ENCODE measurements at places on chromosomes 1 and 21.

GRCh38 chr1:42423681-42424080, 32.1 kb downstream of the ZMYND12 start:
- DNase-seq, result no peak

GRCh38 chr1:89953131-89953626, 41.7 kb upstream of the ZNF326 start:
- no peak for DNase-seq

DNA sequence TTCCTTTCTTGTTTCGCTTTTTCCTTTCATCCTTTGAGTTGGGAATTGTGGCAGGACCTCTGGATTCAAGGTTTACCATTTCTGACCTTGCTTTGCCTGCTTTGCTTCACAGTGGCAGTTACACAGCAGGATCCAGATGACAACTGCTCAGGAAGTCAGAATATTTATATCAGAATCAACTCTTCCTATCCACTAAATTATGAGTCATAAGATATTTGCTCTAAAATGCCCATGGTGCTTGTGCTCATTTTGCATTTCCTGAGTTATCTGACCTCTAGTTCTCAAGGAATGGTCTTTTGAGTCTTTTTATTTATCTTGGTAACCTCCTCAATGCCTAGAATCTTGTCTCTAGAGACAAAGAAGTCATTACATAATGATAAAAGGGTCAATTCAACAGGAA, 290.8 kb downstream of the LRRC7 start:
- DNase-seq, result no peak

- DNase-seq, result no peak
Measured at GRCh38 chr1:70499695-70500094, 88.6 kb downstream of the CTH start.

GRCh38 chr1:84855168-84855567, 37.8 kb downstream of the LPAR3 start:
- no peak for DNase-seq

DNA sequence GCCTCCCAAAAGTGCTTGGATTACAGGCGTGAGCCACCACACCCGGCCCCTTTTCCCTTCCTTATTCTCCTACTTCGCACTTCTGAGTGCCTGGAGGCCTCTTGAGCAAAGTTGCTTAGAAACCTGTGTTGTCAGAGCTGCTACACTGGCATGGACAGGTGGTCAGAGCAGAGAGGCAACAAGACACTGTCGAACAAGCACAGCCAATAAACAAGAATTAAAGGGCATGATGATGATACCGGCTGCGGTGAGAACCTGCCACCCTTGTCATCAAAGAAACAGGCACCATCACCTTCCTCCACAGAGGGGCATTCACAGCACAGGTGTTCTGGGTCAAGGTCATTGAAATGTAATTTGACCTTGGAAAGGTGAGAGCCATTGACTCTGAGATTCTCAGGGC, 23.3 kb downstream of the STUM start:
- DNase-seq, result no peak

GRCh38 chr1:175841738-175842187, 98.4 kb upstream of the TNR start:
- no peak for DNase-seq

- no peak for DNase-seq
Measured at GRCh38 chr1:239892602-239893001, 199.1 kb upstream of the FMN2 start.

DNA sequence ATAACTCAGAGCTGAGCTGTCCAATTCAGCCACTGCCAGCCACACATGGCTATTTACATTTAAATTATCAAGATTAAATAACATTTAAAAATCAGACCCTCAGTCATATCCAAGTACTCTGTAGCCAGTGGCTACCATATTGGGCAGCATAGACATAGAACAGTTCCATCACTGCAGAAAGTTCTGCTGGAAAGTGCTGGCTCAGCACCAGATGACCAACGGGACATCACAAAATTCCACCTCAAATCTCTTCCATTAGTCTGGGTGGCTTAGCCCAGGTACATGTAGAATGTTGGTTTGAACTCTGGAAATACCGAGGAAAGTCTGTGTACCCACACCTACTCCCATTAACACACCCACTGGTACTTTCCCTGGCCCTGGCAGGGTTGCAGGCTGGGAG, 129.3 kb downstream of the ZSCAN20 start:
- DNase-seq, result no peak

DNA sequence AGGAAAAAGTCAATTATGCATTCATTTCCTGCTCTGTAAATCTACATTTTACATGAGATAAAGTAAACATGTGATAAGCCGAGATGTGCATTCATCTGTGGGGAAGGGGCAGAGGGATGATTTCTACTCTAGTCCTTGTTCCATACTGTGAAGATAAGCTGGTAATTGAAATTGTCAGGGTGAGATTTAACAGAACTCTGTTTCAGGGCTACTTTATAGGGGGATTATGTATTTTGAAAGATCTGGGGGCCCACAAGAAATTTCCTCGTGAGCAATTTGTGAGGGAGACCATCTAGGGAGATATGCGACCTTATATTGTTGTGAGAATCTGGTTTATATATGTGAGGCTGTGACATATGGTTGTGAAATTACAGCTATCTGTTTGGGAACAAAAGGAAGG, 73.1 kb upstream of the KCNK1 start:
- DNase-seq, result no peak

DNA sequence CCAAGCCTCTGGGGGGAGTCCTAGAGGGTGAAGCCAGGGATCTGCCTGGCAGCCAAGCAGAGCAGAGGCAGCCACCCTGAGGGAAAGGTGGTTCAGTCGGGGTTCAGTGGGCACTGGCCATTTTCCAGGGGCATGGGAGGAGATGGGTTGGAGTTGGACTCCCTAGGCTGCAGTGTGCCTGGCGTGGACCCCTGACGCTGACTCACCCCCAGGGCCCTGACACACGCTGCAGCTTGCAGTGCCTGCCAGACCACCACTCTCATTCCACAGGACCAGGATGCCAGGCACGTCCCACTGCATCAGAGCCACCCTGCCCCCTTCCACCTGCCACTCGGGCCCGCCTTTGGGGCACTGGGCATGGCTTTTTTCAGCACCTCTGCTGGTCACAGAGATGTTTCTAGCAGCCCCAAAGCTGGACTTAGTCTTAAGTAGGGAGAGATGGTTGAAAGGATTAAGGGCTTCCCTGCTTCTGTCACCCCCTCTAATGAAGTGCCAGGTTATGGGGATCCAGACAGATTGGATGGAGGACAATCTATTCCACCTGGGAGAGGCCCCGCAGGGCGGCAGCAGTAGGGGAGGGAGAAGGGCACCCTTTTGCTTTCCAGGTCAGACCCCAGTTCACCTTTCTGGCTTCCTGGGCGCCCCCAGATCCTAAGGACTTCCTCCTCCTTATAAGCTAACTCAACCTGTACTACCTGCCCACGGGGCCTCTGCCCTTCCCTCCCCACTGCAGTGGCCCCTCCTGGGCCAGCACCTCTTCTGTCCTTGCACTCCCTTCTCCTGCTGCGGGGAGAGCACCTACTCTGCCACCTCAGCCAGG, 1.6 kb downstream of the SYT2 start:
- no peak for DNase-seq

- DNase-seq, result no peak
Measured at GRCh38 chr1:111404588-111404987, 22.9 kb downstream of the OVGP1 start.

DNA sequence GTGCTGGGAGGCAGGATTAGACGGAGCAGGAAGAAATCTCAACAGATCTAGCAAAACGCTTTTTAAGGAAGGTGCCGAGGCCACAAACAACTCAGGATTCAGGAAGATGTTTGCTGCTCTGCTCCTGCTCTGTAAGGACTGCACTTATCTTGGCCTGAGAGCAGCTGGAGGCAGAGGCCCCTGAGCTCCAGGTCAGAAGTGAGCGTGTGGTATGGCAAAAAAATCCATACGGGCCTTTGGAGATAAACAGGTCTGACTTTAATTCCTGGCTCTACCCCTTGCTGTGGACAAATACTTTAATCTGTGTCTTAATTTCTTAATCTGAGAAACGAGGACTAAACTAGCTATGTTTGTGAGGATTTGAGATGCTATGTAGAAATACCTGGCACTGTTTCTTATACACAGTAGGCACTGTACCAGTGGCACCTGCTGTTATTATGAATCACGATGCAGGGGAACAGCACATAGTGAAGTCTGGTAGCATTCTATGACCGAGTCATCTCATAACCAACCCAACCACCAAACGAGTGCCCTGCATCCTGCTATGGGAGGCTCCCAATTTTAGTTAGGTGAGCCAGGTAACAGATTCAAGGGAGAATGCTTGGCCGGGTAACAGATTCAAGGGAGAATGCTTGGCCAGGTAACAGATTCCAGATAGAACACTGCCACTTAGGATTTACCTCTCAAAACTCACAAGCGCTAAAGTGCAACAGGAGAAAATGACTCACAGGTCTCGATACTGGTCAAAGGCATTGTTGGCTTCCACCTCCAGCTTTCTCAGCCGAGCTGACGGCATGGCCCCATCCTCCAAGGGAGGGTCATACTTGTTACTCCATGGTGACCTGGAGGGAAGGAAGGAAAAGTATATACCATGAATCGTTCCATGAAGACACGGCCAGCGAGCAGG, 65.9 kb downstream of the SLC66A1 start:
- no peak for DNase-seq

DNA sequence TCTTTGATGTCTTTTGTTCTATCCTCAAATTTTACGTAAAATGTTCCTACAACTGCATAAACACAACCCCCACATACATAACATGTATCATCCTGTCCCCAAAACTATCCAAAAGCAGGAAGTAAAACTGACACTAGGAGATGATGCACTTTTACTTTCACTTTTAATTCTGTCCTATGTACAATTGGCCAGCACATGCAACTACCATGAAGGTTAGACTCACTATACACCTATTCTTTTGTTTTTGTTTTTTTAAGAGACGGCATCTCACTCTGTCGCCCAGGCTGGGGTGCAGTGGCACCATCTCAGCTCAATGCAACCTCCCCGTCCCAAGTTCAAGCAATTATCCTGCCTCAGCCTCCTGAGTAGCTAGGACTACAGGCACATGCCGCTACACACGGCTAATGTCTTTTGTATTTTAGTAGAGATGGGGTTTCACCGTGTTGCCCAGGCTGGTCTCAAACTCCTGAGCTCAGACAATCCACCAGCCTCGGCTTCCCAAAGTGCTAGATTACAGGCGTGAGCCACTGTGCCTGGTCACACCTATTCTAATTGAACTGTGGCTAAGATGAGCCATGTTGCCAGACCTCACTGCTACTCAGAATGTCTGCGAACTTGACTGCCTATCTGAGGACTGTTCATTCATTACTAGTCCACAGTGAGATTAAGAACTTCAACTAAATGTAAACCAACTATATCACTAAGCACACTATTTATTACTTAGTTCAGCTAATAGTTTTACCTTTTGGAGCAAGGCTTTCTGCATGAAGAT, 48.0 kb downstream of the TOR3A start:
- no peak for DNase-seq

DNA sequence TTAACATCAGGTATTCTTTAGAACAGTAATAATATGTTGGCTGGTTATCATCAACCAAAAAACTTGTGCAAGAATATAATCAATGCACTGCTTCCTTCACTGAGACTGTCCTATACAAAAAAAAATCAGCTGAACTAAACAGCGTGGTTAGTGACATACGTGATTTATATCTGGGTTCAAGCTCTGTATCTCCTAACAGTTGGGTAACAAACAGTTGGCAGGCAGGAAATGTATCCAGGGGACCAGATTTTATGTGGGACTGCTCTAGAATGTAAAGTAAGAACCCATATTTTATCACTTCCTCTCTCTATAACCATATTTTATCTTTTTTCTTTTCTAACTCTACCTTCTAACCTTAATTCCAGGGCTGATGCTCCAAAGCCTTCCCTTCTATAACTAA, 8.0 kb downstream of the ACBD6 start:
- no peak for DNase-seq

GRCh38 chr1:222588135-222588534, 1.6 kb downstream of the TAF1A start:
- no peak for DNase-seq

DNA sequence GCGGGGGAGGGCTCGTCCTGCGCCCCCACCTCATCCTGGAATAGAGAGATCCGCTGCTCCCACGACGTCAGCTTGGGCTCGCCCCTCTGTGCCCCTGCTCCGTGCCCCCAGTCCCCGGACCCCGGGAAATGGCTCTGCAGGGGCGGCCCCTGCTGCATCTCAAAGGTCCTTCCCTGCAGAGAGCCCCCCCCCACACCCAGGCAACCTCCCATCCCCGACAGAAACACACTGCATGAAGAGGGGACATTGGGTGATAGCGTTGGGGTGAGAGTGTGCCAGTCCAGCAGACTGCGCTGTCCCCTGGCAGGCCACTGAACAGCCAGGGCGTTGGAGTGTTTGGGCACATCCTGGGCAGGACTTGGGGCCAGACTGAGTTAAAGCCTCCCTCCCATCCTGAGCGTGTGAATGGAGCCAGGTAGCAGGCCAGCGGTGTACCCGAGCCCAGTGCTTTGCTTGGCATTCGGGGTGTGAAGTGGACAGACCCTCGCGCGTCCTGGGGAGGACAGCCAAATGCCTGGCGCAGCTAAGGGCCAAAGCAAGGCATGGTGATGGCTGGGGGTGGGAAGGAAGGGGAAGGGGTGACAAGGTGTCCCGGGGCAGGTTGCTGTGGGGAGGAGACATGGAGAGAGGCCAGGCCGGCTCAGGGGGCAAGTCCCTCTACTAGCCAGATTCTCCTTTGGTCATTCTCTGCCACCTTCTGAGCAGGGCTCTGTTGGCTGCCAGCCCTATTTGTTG, 633 bp upstream of the ETNK2 start:
- DNase-seq, result no peak

- DNase-seq, result no peak
Measured at GRCh38 chr1:176009951-176010350, 197.1 kb downstream of the COP1 start.

DNA sequence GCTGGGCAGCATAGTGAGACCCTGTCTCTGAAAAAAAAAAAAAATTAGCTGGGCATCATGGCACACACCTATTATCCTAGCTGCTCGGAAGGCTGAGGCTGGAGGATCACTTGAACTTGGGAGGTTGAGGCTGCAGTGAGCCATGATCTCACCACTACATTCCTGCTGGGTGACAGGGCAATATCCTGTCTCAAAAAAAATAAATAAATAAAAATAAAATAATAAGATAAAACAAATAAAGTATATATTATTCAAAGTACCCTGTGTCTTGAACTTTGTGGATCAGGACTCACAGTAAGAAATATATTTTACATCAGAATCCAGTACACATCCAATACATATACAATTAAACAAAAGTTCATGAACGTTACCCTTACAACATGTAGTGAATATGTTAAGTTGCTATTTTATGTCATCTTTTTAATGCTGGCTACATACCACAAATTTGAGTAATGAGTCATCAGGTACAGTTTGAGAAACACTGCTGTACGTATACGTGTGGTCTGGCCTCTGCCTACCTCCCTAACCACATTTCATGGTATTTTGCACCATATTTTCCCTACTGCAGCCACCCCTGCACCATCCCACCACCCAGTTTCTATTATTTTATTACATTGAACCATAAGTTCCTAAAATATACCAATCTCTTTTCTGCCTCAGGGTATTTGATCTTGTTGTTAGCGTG, 4.4 kb downstream of the NME7 start:
- DNase-seq, result no peak

GRCh38 chr21:45615145-45615711, 28.3 kb upstream of the PCBP3 start:
- peak; percentile 72 for DNase-seq

All from T-helper 17 cell (primary cell).